ENCODE measurements at places on chromosomes 6 and 20. TPM values are rescaled to one million over a fixed set of nuclear protein-coding genes. Genes with fewer than 3 reads are reported as not detected.

- no peak for DNase-seq
These were observed 100.5 kb downstream of the CDH4 start for GRCh38 chr20:61352346-61353260.

GRCh38 chr6:53103993-53104675, 38.9 kb downstream of the FBXO9 start:
- no peak for DNase-seq

DNA sequence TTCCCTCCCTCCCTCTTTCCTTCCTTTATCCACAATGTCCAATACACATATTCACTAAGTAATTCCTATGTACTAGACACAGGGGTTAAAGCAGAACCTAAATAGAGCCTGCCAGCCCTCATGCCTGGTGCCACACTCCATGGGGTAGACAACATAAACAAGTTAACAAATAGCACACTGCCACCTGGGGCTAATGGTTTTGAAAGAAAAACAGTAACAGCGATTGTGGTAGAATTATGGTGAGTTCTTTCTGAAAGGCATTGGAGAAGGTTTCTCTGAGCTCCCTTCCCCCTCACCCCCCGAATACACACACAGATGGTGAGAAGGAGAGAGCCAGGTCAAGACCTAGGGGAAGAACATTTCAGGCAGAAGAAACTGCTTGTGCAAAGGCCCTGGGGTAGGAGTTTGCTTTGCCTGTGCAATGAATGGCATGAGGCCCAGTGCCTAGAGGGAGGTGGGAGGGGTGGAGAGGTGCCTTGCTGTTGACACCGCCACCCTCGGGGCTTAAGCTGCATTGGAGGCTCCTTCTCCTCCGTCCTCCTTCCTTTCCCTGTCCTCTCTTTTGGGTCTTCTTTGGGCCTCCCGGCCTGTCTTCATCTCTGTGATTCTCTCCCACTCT, 502.4 kb upstream of the SULF2 start:
- DNase-seq = no peak

DNA sequence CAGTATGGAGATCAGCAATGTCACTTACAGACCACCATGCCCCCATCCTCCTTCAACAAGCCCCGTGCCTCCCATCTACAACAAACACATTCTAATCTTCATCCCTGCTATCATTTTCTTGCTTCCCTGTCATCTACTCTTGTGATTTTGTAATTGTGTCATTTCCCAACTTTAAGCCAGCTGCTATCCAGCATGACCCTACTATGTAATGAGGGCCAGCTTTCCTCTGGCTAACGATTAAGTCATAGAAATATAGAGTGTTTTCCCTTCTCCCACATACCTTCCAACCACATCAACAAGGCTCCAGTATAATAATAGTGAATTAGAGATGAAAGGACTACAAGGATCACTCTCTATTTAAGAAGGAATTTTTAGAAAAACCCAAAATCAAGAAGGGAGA, 607.0 kb downstream of the TENT5A start:
- DNase-seq = no peak

GRCh38 chr6:149055195-149055899, 262.2 kb upstream of the TAB2 start:
- no peak for DNase-seq

DNA sequence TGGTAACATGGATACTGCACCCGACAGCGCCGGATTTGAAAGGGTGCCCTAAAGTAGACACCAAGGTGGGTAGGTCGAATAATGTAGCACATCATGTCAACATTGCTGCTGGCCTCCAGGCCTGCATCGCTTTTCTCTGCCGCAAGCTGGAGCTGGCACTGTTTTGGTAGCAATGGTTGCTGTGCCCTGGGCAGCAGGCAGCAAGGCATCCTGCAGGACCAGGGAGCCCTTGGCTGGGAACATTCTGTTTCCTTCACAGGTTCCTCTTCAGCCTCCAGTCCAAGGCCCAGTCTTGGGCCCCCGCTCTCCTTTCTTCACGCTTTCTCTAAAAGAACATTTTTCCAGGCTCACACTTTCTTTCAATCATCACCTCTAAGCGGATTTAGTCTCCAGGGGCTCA, 365.8 kb upstream of the JARID2 start:
- no peak for DNase-seq

The ZSWIM3 gene
- 6.1 TPM for polyA plus RNA-seq

The SYNDIG1 gene
- polyA plus RNA-seq = 9.2 TPM

The PTPRT gene
- polyA plus RNA-seq = 1.3 TPM
